ENCODE measurements at places on chromosomes 3 and 15.
A peak's percentile ranks its signal among the peaks of the same experiment; 100 is the strongest.

DNA sequence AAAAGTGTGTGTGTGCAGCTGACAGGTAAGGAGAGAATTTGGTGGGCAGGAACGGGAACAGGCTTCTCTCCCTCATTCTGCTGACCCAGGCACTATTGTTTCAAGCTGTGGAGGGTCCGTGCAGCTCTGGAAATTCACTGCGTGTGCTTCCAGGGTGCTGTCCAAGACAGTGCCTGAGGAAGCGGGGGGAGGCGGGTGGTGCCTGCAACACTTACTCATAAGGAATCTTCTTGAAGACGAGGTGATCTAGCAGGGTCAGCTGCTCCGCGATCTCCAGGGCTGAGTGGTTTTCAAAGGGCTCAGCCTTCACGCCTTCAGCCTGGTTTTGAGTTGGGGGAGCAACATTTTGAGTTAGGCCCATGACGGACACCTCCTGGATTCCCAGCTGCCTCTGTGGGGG lies 46.6 kb upstream of the CTSH start:
- DNase-seq, result no peak

GRCh38 chr15:38684440-38685010 lies 119.9 kb upstream of the RASGRP1 start:
- no peak for DNase-seq

GRCh38 chr15:25582886-25583285 lies 144.1 kb upstream of the UBE3A start:
- no peak for DNase-seq

DNA sequence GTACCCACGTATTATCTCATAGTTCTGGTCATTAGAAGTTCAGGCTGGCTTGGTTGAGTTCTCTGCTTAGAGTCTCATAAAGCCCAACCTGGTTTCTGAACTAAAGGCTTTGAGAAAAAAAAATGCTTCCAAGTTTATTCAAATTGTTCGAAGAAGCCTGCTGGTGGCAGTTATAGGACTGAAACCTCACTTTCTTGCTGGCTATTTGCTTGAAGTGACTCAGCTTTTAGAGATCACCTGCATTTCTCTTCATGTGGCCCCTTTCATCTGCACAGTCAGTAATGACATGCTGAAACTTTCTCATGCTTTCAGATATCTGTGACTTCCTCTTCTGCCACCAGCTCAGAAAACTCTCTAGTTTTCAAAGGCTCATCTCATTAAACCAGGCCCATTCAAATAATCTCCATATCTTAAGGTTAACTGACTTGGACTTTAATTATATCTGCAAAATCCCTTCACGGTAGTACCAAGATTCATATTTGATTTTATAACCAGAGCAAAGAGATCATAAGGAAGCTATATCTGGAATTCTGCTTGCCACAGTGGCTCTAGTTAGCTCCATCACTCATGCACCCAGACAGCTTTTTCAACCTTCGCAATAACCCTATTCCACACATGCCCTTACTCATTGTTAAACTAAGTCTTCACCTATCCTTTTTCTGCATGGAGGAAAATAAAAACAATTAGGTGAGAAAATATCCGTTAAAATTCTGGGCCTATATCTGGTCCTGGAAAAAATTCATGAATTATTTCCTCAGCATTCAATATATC lies 433.8 kb upstream of the CBLB start:
- no peak for DNase-seq

DNA sequence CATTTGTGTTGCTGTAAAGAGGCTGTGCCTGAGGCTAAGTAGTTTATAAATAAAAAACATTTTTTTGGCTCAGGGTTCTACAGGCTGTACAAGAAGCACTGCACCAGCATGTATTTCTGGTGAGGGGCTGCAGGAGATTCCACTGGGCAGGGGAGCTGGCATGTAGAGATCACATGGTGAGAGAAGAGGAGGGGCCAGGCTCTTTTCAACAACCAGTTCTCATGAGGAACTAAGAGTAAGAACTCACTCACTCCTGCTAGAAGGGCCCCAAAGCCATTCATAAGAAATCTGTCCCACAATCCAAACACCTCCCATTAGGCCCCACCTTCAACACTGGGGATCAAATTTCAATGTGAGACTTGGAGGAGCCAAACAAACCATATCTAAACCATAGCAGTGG lies 214.9 kb upstream of the LMCD1 start:
- no peak for DNase-seq

- no peak for DNase-seq
These were observed 693.6 kb downstream of the CADM2 start for GRCh38 chr3:85652360-85652759.

- peak; percentile 53 for DNase-seq
These were observed 15.5 kb downstream of the TBC1D2B start for GRCh38 chr15:78061963-78062427.

GRCh38 chr3:111700054-111700453 lies 104.9 kb upstream of the ZBED2 start:
- DNase-seq, result no peak

GRCh38 chr3:59978979-59979378 lies 929.2 kb upstream of the CFAP20DC start:
- DNase-seq, result no peak

DNA sequence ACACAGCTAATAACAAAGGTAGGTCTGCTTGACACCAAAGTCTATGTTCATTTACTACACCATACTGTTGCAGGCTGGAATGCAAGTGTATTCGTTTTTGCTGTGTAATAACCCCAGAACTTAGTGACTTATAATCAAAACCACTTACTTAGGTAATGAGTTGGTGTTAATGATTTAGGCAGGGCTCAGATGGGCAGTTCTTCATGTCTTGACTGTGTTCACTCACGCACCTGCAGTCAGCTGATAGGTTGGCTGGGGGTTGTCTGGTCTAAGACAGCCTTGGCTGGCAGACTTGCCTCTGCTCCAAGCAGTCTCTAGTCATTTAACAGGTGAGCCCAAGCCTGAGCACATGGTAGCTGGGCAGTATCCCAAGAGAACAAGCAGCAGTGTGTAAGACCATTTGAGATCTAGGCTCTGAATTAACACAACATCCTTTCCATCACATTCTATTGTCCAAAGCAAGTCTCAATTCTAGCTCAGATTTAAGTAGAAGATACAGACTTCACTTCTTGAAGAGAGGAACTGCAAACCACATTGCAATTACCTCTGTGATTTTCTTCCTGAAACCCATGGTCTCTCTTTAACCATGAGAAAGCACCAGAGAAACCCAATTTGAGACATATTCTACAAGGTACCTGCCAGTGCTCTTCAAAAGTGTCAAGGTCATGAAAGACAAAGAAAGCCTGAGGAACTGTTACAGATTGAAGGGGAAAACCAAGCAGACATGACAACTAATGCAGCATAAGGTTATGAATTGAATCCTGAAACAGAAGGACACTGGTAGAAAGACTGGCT lies 13.3 kb upstream of the DCLK3 start:
- no peak for DNase-seq

- no peak for DNase-seq
These were observed 133.4 kb upstream of the SATB1 start for GRCh38 chr3:18558507-18558906.

- DNase-seq, result peak; percentile 36
These were observed 22.4 kb upstream of the CELF6 start for GRCh38 chr15:72342385-72342784.

- no peak for DNase-seq
These were observed 4.3 kb upstream of the LSMEM2 start for GRCh38 chr3:50274371-50275104.

GRCh38 chr3:183922421-183922820 lies 37.7 kb upstream of the PARL start:
- no peak for DNase-seq

DNA sequence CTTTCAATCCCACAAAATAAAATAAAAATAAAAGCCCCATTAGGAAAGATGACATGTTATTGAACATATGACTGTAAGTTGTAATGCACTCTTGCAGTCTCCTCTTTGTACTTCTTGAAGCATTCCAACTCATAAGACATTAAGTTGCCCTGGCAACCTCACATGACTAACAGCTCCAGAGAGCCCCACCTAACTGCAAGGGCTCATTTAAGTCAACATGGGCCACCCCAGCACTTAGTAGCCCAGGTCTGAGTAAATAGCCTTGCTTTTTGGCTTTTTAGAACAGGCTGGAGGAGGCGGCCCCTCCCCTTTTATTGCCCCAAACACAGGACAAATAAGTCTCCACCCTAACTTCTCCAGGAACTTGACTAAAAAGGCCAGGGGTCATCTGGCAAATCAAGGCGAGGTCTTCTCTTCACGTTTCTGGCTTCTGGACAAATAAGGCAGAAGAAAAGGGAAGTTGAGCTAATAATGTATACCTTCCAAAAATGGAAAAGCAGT lies 135.1 kb downstream of the TMCO5A start:
- no peak for DNase-seq

DNA sequence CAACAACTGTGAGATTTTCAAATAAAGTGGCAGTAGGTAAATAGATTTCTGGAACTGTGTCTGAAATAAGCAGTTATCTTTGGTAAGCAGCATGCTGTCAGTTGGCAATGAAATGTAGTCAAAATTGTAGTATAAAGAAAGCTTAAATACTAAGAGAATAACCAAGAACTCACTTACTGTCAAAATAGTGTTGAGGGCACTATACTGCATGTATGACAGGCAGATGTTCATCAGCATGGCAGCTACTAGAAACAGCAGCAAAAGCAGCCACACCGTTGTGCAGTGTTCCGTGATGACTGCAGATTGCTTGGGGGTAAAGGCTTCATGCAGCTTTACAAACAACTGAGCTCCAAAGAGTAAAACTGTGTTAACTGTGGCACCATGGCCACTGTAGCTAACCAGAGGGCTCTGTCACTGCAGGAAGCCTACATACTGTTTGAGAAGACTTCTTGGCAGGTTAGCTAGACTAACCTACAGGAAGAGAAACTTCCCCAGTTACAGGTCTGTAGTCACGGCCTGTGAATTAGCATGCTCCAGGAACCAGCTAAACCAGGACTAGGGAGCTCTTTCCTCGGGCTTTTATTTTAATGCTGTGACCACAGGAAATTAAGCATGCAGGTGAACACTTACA lies 459.7 kb downstream of the TBL1XR1 start:
- DNase-seq, result no peak

DNA sequence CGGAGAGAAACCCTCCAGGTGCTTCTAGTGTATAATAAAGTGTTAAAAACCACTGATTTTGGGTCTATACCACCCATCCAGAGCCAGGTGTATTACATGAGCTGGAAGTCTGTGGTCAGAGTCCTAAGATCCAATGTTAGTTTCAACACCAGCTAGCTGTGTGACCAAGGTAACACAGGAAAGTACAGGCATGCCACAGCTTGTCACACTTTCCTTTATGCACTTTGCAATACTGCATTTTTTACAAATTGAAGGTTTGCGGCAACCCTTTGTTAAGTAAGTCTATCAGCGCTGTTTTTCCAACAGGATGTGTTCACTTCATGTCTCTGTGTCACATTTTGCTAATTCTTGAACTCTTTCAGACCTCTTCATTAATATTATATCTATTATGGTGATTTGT lies 201.3 kb upstream of the PRICKLE2 start:
- DNase-seq, result no peak
